ENCODE measurements at places on chromosomes 1 and 21. TPM values are rescaled to one million over a fixed set of nuclear protein-coding genes. Genes with fewer than 3 reads are reported as not detected.

Gene CYP4Z1
- total RNA-seq: 2.5 TPM

Gene URB2
- 14.0 TPM for total RNA-seq

Gene DPM3
- total RNA-seq: 76.2 TPM

GRCh38 chr1:29962336-29962735 lies 726.0 kb downstream of the PTPRU start:
- DNase-seq: peak; percentile 82

- DNase-seq: no peak
These were observed 16.5 kb upstream of the AGTRAP start for GRCh38 chr1:11719313-11720032.

DNA sequence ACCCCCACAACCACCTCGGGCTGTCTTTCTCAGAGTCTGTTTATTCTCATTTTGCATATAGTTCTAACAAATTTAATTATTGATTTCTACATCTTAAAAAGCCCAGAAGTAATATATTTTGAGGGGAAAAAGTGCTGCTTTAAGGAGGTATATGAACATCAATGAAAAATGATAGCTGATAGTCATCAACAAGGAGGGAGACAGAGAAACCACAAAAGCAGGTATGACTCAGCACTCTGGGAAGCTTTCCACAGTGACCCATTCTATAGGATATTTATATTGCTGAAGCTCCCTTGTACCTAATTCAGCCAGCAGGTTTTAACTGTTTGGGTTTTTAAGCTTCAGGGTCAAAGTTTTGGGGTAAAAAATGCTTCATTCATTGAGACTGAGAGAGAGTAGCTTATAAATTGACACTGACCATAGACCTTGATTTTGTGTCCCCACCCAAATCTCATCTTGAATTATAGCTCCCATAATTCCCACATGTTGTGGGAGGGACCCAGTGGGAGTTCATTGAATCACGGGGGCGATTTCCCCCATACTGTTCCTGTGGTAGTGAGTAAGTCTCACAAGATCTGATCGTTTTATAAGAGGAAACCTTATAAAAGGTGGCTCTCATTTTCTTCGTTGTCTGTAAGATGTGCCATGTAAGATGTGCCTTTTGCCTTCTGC lies 27.4 kb downstream of the VANGL1 start:
- DNase-seq: no peak

DNA sequence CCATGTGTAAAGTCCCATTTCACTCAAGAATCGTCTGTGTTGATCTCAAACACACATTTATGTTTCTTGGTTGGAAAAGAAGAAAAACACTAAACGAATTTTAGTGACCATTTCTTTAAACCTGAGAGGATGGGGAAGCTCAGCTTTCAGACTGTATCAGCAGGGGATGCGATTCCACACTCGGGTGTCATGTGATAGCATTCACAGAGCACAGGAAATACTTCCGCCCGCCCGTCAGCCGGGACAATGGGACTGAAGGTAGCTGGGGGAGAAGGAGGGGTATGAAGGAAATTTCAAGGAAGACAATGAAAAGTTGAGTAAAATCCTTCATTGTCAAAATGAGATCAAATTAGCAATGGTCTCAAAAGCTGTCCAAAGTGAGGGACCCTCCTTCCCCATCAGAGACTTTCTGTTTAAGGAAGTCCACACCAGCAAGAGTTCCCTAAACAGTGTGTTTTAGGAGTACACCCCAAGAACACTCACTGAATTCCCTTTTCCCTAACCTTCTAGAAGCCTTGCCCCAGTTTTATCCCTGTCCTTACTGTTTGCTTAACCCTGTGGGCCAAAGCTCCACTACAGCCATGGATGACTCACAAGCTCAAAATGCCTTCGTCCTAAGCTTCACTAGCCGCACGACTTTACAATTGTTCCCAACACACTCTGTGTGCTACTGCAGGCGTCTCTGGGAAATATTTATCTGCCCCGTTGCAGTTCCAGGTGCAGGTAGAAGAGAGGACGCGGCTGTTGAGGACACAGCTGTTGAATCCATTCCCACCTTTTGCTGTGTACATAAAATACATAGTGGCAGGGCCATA lies 51.4 kb upstream of the SIM2 start:
- peak; percentile 45 for DNase-seq

- no peak for DNase-seq
These were observed 1211.6 kb upstream of the ADGRL4 start for GRCh38 chr1:80218112-80218511.

DNA sequence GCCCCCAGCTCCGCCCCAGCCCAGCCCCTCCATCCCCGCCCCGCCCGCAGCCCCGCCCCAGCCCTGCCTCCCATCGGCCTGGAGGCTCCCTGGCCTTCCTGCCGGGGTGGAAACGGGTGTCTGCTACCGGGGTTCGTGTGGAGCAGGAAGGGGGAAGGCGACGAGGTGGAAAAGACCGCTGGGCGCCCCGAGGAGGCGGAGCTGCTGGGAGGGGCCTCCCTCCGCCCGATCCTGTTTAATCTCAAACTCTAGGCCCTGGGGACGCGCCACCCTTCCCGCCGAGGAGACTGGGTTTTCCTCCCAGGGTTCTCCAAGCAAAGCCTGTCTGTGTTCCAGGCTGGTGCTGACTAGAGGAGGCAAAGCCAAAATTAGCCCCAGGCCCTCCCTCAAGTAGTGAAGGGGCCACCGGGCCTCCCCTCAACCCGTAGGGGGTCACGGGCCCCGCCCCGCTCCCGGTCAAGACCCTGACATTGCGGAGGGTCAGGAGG lies 16.2 kb upstream of the TTLL10 start:
- DNase-seq: peak; percentile 94

DNA sequence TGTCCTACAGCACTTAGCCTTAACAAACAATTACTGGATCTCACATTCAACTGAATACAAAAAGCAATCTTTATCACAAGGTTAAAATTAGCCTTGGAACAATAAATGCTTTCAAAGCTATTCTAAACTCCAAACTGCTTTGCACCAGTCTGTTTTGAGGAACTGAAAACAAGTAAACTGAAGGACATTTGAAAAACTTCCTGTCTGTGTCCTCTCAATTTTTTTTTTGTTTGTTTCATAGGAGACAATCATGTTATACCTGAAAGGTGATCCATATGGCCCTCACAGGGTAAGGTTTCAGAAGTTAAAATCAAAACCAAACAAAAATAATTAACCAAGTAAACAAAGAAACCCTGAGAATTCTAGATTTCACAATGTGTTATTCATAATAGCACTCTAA lies 459.1 kb downstream of the DPYD start:
- DNase-seq: no peak

All from mesenteric fat pad (tissue), 1 donor.